ENCODE measurements at places on chromosomes 7 and 10.

GRCh38 chr7:151905353-151905752 lies 28.4 kb upstream of the PRKAG2 start:
- no peak for DNase-seq

DNA sequence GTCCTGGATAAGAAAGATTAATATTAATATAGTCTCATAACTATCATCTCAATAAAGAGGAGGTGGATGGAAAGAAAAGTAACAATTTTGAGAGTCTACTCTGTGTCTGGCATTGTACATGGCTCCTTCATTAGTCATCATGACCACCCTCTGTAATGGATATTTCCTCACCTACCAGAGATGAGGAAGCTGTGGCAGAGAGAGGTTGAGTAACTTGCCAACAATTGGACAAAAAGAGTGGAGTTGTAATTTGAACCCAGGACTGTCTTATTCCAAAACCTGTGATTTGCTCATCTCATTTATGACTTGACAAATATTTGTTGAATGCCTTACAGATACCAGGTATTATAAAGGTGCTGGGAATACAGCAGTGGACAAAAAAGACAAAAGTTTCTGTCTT lies 2.1 kb upstream of the IDE start:
- DNase-seq = no peak

DNA sequence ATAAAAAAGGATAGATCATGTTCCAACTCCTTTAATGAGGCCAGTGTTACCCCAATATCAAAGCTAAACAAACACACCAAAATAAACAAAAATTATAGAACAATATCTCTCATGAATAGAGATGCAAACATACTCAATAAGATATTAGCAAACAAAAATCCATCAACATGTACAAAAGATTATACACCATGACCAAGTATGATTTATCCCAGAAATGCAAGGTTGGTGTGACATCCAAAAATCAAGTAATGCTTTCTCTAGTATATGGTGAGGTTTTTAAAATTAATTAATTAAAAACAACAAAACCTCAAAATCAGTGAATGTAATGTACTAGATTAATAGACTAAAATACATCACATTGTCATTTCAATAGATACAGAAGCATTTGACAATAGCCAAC lies 11.0 kb upstream of the MSMB start:
- no peak for DNase-seq

DNA sequence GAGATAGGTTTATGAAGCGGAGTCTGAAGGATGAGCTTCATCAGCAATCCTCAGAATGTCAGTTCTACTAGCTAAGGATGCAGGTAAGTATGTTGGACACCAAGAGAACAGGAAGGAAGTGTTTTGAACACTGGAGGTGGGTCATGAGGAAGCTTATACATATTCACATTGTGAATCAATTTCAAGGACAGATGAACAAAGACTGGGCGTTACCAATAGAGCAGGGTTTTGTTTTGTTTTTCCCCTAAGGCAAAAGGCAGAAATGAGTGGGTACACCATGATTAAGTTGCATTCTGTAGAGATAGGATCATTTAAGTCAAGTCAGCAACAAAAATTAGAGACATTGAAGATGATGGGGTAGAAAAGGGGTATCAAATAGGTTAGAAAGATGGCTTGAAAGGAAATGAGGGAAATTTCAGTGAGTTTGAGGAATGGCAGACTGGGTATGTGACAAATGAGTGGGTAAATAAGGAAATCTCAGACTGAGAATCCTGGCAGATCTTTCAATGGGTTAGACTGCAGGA lies 51.7 kb downstream of the MEST start:
- no peak for DNase-seq

- no peak for DNase-seq
Measured at GRCh38 chr10:25261558-25261957, 86.8 kb downstream of the GPR158 start.

DNA sequence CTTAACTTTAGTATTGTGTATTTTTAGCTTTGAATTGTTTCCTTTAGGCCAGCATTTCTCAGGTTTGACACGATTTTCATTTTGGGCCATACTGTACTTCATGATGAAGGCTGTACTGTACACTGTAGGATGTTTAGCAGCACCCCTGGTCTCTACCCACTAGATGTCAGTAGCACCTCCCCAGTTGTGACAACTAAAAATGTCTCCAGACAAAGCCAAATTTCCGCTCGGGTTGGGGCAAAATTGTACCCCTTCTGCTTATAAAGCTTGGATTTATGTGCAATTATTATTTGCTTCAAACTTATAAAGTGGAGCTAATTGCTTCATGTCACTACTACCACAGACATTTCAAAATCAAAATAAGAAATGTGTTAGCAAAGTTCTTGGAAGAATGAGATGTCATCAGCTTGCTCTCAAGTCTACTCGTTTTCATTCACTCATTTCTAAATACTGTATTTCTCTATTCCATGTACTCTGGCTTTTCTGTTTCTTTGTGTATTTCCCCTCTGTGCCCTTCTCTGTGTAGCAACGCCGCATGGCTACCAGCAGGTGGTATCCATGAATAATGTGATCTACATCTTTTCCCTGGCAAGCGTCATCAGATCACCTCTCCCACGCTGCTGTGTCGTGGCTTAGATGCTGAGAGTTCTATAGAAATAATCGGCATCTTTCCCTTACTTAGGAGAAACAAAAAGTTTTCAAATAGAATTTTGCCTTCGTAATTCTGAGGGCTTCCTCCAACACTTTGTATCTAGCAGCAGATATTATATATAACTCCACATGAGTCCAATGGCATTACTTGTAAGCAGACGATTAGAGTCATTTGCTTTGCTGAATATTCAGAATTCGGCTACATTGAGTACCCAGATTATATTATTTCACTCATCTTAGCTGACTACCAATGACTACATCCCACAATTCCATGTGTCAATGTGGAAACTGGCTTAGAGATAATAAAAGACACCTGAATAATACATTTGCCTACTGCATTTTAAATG lies 47.8 kb upstream of the CALCR start:
- peak; percentile 50 for DNase-seq

GRCh38 chr7:10128748-10129147 lies 844.9 kb upstream of the PHF14 start:
- no peak for DNase-seq

DNA sequence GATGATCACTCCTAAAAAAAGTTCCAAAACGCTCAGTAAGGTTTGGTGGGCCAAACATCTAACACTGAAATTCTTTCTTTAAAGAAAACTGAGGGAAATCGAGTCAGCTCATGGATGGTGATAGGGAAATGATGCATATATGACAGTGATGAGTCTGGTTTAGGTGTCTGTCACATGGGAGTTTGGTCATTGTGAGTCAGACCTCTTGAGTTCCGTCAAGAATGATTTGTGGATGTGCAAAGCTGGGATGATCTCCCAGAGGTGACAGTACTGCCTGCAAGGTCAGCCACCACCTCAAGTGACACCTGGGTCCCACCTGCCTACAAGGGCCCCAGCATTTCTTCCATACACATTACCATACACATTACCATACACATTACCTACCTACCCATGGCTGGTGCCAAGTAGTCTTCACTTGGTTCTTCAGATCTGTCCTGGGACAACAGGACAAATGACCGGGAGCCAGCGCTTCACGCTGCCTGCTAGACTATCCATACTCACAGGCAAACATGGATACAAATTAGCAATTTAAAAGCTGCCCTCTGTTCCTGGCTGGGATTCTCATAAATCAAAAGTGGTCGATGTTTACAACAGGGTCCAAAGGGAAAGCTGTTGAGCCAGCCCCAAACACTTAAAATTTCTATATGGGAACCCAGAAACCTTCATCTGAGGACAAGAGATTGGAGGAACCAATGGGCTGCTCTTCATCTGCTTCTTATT lies 128.4 kb downstream of the ADAM12 start:
- no peak for DNase-seq

- DNase-seq = no peak
Measured at GRCh38 chr7:17976952-17977351, 36.7 kb upstream of the SNX13 start.

DNA sequence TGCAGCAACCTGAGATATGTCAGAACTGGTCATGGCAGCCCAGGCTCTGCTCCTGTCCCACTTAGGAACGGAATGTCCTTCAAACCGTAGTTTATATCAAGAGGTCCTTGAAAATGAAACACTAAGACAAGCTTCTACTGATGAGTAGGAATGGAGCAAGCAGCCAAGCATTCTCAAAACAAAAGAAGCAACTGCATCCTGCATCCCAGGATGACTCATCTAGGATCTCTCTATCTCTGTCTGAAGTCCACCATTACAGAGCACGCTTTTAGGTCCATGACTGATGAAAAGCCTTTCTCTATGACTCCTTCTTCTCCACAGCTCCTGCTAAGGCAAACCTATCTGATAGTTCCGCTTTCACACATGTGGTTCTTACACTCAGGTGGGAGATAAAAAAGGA lies 16.3 kb downstream of the MBL2 start:
- DNase-seq = no peak

- DNase-seq = no peak
Measured at GRCh38 chr10:110174201-110174600, 33.2 kb upstream of the MXI1 start.

DNA sequence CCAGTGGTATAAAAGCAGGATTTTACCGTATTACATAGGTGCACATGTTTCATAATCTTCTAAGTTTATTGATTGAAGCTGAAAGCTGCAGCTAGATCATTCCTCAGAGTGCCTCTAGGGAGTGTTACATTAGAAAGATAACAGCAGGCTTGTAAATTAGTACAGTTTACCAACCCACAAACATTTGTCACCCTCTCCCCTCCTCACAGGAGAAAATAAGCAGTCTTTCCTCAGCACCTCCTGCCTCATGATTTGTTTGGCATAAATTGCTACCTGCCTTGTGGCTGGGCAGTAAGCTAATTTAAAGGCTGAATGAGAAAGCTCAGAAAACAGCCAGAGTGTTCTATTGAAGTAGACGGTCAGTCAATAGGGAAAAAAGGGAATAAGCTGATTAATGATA lies 74.2 kb downstream of the NXPH1 start:
- DNase-seq = peak; percentile 36

DNA sequence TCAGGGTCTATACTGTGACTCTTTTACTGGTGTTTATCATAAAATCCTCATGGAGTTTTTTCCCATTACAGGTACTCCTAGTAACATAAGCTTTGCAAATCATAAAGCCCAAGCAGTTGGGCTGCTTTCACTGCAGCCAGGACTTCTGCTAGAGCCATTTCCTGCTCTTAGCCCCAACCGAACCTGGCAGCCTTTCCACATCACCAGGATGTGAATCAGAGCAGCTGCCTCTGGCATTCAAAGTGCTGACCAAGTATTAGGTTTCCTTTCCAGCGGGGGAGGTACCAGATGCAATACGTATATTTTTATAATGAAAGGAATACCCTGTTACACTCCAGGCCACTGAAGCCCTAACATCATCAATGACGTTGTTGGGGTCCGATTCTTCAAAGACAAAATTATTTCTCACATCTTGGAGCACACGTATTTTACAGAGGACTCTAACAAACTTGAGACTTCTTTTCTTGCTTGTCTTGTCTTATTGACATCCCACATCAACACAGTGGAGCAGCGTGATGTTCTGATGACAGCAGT lies 3.6 kb upstream of the HTR5A start:
- no peak for DNase-seq

GRCh38 chr7:2149672-2150444 lies 82.9 kb downstream of the MAD1L1 start:
- no peak for DNase-seq

GRCh38 chr7:33654676-33655075 lies 250.7 kb upstream of the BMPER start:
- no peak for DNase-seq

Measured in NCI-H526 treated with DMSO at 0.1 percent for 48 hours (cell line).